ENCODE measurements at places on chromosomes 5 and 9.
A peak's percentile ranks its signal among the peaks of the same experiment; 100 is the strongest.

GRCh38 chr9:122055701-122056100 is 37.4 kb downstream of the TTLL11 start:
- no peak for DNase-seq

- DNase-seq = no peak
Measured at GRCh38 chr9:71826279-71826678, 58.0 kb upstream of the CEMIP2 start.

DNA sequence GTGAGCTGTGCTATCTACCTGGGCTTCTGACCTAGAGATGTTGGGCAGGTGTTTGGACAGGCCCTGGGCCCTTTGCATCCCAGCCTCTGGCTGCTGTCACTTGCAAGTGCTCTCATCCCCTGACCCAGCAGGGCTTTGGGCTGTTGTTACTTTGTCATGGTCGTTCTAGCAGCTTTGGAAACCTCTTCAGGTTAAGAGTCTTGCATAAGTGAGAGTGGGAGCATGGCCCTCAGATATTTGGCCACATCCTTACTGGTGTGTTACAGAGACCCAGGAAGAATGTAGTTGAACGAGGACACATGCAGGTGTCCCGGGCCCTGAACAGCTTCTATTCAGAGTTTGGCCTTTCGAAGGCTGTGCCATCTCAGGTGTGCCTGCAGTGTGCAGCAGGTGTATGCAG is 4.5 kb downstream of the TENT4A start:
- DNase-seq = no peak

- DNase-seq = peak; percentile 37
Measured at GRCh38 chr9:110579034-110579861, at the start of gene SVEP1. Gene SVEP1, minus strand, starts transcription at chr9:110579741. Its CDS starts 198 bp downstream, at chr9:110579543.

DNA sequence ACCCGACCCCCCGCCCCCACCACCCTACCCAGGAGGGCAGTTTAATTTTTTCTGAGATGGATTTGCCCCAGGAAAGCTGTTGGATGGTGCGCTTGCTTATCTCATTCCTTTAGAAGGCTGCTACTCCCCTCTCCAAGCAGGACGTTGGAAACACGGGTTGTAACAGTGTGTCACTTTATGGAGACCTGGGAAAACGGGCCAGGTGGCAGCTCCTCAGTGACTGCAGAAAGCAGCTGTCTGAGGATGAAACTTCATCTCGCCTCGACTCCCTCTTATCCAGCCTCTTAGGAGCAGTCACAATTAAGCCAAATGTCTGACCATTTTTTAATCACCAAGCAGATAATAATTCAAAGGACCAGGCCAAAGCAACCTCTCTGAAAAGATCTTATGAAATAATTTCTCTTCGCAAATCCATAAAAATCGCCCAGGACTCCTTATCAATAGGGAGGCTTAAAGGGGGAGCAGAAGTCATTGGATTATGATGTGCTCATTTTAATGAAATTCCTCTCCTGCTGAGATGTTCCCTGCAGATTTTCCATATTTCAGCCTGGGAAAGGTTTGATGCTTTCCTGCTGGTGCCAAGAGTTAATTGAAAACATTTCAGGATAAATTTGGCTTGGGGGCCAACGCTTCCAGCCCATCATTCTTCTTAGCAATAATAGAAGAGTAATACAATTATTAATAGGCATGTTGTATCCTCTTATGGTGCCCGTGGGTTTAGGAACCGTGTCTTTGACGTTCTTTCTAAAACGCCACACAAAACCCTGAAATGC is 26.0 kb downstream of the GAS1 start:
- DNase-seq = no peak

DNA sequence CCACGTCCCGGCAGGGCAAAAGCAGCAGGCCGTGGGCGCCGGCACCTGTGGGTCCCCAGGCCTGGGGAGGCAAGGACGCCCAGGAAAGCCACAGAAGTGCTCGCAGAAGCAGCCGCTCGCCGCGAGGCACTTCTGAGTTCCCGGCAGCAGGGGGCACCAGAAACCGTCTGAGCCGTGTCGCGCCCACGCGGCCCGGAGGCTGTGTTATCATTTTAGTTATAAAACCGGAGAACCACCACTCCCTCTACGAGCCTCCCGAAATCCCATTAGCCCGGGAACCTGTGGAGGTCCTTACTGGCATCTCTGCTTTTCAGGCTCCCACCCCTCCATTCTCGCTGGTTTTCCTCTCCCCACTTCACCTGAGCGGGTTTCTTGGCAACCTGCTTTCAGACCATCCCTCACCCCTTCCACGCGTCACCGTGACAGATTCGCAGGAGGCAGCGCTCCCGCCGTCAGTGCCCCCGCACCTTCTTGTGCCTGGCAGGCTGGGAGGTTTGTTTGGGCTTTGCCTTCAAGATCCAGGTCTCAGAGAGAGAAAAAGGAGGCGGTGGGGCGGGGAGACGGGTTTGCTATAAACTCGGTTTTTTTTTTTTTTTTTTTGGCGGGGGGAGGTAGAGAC is 2.3 kb downstream of the GDNF start:
- DNase-seq = peak; percentile 86
